Activated CD4-positive, alpha-beta T cell treated with anti-CD3 and anti-CD28 coated beads for 36 hours (primary cell): ENCODE measurements at places on chromosomes 16 and 17.

DNA sequence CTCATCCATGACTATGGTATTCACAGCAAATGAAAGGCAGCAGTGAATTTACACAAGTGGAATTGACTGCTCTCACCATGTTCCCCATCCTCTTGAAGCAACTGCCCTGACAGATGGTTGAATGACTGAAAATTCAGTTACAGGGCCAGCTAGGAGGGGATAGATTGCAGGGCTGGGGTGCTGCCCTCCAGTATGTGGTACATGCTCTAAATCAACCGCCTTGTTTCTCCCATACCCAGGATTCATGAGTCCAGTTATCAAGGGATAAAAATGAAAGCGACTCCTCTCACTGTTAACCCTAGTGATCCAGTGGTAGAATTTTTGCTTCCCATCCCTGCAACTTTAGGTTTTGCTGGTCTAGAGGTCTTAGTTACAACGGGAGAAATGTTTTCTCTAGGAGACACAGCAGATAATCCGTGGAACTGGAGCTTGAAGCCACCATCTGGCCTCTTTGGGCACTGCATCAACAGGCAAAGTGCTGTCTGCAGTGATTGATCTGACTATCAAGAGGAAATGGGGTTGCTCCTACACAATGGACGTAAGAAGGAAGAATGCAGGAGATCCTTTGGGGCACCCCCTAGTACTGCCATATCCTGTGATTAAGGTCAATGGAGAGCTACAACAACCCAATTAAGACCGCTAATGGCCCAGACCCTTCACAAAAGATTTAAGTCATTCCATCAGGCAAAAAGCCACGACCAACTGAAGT, 32.0 kb downstream of the SCPEP1 start:
- DNase-seq = peak; percentile 77

DNA sequence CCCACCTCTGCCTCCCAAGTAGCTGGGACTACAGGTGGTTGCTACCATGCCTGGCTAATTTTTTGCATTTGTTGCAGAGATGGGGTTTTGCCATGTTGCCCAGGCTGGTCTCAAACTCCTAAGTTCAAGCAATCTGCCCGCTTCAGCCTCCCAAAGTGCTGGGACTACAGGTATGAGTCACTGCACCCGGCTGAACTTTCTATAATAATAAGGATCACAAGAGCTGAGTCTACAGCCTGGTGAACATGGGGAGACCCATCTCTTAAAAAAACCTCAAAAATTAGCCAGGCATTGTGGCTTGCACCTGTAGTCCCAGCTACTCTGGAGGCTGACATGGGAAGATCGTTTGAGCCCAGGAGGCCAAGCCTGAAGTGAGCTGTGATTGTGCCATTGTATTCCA, 53.5 kb downstream of the WDR59 start:
- no peak for DNase-seq

DNA sequence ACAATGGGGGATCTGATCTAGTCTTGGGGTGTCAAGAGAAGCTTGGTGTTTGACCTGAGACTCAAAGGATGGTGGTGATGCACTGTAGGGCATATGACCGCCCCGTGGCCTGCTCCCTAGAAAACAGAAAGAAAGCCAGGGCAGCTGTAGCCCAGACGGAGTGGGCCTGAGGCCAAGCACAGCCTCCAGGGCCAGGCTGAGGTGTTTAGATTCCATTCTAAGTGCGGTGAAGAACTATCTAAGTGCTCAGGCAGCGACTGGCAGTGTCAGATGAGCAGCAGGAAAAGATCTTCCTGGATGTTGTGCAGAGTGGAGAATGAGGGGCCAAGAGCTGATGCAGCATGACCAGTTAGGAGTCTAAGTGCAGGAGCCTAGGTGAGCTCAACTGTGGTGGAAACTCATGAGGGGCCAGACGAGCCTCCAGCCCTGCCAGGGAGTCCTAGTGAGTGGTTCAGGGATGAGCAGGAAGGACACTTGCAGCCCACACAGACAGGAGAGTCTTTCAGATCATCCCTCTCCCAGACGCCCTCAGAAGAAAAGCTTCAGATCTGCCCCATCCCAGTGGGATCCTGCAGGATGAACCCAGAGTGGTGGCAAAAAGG, 314.2 kb upstream of the CCL2 start:
- DNase-seq = no peak

GRCh38 chr16:51151435-51151960, 428 bp upstream of the SALL1 start:
- DNase-seq = no peak

DNA sequence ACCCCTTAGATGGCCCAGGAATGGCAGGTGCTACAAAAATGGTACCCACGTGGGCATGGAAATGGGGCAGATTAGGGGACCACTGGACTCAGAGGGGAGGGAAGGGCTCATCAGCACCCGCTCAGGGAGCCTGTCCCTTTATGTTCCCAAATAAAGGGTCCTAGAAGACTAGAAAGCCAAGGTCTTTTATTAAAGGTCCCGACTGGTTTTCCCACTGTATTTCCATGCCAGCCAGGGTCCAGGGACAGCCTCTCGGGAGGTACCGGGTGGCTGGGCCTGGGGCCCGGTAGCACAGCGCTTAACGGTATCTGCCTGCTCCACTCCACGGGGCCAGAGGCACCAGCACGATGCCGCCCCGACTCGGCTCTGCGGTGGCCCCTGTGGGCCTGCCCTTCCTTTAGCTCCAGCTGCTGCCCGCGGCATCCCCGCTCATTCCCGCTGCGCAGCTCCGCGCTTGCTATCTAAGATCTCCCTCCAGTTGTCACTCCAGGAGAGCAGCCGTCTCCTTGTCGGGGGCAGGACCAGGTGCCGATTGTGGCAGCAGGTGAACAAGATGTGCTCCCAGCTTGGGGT, 1.4 kb downstream of the NT5C start:
- DNase-seq = no peak

DNA sequence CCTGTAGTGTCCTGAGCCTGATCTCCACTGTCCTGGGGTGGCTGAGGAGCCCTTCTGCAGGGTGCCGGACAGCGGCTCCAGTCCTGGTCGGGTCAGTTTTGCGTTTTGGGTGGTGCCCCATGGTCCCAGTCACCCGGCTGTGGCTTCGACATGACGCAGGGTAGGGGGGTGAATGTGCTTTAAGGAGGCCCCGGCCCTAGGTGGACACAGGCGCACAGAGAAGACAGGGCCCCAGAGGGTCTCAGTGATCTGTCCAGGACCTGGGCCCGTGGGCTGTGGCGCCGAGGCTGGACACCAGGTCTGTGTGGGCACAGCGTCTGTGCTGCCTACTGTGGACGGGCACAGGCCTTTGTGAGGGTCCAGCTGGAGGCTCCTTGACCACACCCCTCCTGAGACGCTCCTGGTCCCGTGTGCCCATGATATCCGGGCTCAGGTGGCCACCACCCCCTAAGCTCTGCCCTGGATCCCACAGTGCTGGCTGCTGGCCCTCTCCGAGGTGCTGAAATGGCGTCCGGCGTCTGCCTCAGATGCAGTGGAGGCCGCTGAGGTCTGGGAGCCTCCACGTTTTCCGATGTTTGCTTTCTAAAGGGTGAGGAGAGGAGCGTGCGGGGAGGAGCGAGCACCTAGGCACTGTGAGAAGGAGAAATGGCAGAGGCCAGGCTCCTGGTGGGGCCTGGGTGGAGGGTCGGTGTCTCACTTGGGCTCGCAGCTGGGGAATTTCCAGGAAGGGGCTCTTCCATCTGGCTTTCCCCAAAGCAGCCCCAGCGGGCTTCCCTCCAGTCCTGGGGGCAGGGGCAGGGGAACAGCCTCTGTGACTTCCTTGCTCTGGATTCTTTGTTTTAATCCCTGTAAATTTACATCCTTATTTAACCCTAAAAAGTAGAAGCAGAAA, 56.1 kb upstream of the ACSF3 start:
- peak; percentile 71 for DNase-seq

DNA sequence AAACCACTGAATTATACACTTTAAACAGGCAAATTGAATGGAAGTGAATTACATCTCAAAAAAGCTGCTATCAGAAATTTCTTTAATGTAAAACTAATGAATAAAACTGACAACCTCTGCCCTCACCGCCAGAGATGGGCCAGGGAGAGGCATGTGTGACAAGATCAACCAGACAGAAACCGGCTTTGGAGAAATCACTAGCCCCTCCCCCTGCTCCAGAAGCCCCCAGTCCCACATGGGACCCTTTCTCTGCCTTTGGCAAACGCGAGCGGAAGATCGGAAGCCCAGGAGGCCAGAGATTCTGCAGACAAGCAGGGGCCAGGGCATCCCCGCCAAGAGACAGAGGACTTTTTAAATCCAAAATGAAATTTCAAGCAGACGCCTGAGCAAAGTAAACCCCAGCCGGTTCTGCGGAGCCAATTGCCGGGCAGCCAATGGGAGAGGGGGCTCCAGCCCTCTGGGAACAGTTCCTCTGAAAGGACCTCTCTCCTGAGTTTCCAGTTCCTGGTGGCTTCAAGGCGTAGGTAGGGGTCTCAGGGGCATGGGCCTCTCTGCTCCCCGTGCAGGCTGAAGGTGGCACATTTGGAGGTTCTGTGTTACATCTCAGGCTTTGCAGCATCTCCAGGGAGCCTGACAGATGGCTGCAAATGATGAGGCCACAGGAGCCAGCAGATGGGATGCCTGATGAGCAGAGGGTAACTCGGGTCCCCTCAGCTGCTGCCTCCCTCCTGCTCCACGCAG, 118.1 kb downstream of the GSG1L start:
- no peak for DNase-seq

GRCh38 chr17:37368577-37368976, 7.2 kb upstream of the C17orf78 start:
- no peak for DNase-seq

GRCh38 chr16:86477642-86478041, 32.7 kb upstream of the FOXF1 start:
- DNase-seq = no peak

- peak; percentile 10 for DNase-seq
Measured at GRCh38 chr16:80277182-80277581, 263.6 kb upstream of the DYNLRB2 start.

- peak; percentile 67 for DNase-seq
Measured at GRCh38 chr16:2520784-2521531, 787 bp downstream of the AMDHD2 start.

GRCh38 chr16:64362193-64362592, 759.7 kb downstream of the CDH11 start:
- no peak for DNase-seq

- DNase-seq = no peak
Measured at GRCh38 chr16:51881731-51882130, 665.2 kb downstream of the TOX3 start.

DNA sequence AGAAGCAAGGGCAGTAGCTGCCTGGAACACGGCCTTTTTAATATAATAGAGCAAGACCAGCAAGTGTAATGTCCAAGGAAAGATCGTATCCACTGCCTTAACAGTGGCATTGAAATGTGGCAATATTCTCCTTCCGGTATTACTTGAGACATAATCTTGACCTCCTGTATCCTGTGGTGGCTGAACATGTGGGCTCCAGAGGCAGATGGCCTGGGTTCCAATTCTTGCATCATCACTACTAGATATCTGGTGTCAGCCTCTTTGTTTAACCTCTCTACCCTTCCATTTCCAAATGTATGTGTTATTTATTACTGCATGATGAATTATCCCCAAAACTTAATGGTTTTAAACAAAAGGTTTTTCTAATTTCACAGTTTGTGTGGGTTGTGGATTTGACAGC, 3.5 kb upstream of the CDYL2 start:
- DNase-seq = no peak
